ENCODE measurements at places on chromosomes 7 and 10.

- DNase-seq = no peak
Measured at GRCh38 chr10:96889415-96890171, 57.5 kb downstream of the LCOR start.

DNA sequence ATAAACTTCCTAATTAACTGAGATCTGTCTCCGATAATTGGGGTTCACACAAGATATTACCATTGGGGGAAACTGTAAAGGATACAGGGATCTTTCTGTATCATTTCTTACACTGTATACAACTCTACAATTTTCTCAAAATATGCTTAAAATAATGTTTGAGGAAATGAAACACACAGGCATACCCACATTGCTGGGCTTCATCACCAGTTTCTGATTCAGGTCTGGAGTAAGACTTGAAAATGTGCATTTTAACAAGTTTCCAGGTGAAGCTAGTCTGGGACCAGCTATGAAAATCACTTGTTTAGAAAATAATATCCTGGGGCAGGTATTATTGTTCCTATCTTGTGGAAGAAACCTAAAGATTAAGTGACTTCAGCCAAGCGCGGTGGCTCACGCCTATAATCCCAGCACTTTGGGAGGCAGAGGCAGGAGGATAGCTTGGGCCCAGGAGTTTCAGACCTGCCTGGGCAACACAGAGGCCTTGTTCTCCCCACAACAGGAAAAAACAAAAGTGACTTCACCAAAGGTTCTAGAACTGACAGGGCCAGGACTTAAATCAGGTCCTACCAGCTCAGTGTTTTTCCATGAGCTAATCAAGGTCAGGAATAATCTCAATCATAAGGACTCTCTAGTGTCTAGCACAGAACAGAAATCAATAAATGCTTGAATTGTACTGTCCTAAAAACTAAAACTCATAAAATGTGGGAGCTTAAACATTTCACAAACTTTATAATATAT, 12.6 kb downstream of the TOMM7 start:
- DNase-seq = no peak

DNA sequence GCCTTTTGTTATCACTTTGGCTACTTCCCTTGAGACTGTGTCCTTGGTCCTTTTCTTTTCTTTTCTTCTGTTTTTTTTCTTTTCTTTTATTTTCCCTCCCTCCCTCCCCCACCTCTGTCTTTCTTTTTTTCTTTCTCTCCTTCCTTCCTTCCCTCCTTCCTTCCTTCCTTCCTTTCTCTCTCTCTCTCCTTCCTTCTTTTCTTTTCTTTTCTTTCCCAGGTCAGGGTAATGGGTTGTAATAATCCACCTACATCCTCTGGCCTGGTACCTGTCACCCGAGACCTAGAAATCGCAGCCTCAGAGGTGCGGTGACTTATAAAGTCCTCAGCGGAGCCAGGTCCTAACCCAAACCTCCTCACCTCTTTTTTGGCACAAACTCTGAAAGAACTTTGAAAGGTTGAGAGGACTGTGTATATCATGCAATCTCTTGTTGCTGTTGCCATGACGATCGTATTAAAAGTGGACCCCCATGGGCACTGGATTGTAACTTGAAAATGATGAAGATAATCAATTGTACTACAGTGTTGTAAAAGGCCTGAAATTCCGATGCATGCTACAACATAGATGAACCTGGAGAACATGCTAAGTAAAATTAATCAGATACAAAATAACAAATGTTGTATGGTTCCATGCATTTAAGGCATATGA, 140.7 kb upstream of the AGK start:
- no peak for DNase-seq

DNA sequence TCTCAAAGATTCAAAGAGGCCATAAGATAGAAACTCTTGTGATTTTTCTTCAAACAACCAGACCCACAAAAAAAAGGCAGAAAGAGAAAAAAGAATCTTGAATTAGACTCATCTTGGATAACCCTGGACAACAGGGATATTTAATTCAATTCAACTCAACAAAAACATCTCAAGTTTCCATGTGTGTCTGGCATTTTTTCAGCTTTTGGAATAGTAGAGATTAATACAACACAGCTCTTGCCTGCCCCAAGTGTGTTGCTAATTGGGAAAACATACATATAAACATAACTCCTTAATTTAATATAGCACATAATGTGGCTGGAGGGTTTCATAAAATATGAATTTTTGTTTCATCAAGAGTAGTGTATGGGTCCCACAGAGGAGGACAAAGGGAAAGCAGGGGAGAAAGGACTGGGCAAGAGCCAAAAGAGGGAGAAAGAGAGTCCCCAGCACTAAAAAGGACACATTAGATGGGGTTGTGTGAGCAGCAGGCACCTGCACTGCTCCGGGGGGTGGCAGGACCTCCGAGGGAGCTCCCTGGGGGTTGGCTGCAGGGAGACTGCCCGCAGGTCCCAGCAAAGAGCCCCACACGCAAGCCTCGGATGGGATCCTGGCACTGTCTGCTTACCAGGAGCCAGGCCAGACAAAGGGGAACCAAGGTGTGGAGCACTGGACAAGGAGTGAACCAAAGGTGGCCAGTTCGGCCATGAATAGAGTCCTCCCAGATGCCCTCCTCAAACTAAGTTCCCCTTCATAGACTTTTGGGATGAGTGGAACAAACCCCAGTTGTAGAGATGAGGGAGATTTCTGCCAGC, 65.6 kb upstream of the TMEM72 start:
- DNase-seq = no peak

GRCh38 chr7:140732416-140732815, 35.9 kb downstream of the NDUFB2 start:
- no peak for DNase-seq

All from NCI-H446 treated with DMSO at 0.1 percent for 48 hours (cell line).